MG63 (cell line): ENCODE measurements at places on chromosomes 6 and 20. TPM values are rescaled to one million over a fixed set of nuclear protein-coding genes. Genes with fewer than 3 reads are reported as not detected.

DNA sequence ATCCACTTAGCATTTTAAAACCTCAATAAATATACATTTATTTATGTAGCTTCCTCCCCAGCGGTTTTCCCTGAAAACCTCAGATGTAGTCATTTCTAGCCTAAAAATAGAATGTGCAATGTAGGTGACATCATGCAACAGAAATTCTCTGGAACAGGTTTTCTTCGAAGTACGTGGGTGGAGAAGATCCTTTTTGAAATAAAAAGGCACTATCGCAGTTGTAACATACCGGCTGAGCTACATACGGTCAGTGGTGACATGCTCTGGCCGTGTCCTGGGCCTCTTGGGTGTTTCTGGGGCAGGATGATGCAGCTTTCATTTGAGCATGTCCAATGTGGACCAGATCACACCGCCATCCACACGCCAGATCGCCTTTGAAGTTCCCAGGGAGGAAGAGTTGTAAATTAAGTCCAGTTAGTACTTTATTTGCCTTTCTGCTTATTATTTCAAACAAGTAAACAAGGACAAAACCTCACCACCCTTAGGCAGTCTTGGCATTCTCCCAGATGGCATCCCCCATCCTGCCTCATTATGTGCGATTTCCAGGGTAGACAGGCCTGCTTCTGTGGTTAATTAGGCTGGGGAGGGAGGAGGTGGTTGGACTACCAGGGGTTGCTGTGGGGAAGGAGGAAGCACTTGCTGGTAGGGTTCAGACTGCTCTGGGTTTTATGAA lies 109.5 kb upstream of the CLDN20 start:
- peak; percentile 60 for DNase-seq

GRCh38 chr6:133899556-133899955 lies 10.6 kb downstream of the TCF21 start:
- peak; percentile 91 for DNase-seq

Gene TBP
- total RNA-seq: 18.3 and 25.6 TPM in 2 replicates

Gene RAB44
- not detected in 2 replicates for total RNA-seq

Gene PTPRT
- total RNA-seq: not detected in 2 replicates
